ENCODE measurements at places on chromosomes 7 and 10.

DNA sequence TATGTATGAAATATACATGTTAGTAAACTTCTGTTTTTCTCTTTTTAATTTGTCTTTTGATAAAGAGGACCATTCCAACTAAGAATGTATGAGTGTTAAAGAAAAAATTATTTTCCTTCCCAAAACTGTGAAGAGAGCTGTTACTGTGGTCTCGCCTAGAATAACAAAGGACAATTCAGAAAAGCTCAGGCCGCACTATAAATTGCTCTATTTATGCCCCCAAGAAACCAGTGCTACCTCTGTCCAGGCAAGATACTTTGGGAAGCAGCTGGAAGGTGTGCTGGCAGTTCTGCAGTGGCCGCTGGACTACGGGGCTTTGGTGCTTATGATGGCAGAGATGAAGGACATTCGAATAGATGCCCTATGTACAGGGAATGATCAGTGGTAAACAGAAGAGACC, 252.1 kb downstream of the DOCK4 start:
- no peak for DNase-seq

DNA sequence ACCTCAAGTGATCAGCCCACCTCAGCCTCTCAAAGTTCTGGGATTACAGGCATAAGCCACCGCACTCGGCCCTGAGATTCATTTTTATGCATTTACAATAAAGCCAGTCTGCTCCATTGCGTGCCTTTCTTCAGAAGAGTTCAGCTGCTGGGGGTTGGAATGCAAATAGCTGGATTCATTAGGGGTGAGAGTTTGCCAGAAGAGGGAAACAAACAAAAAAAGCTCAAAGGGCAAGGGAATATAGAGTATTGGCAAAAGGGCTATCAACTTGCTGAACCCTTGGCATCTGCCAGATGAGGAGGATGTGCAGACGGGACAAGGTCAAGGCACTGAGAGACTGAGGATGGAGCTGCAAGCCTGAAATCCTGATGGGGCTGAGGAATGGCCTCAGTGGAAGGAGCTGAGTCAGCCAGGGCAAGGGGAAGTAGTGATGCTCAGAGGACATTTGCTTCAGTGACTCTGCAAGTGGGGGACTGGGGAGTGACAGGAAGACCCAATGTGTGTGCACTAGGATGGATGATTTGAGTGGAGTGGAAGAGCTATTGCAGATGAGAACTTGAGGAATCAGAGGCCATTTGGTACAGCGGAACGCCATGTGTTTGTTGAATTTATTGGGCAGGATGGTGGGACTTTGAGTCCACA, 75.0 kb upstream of the ARMC3 start:
- no peak for DNase-seq

DNA sequence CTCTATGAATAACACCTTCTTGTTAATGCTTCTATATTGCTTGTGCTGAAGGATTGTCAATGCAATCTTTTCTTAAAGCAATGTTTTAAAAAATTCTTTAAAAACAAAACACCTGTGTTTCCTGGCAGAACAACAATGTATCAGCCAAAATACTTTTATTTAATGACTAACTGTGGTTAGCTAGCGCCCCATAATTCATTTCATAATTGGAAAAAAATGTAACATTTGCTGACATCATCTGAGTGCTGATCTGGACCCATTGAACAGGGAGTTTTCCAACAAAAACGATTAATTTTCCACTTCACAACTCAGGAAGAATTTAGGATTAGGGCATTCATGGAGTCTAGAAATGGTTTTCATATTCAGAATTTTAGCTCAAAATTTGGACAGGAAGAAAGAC, 137.6 kb upstream of the CDK6 start:
- no peak for DNase-seq

- no peak for DNase-seq
Observed at GRCh38 chr7:116776046-116776445, 86.3 kb upstream of the CAPZA2 start.

DNA sequence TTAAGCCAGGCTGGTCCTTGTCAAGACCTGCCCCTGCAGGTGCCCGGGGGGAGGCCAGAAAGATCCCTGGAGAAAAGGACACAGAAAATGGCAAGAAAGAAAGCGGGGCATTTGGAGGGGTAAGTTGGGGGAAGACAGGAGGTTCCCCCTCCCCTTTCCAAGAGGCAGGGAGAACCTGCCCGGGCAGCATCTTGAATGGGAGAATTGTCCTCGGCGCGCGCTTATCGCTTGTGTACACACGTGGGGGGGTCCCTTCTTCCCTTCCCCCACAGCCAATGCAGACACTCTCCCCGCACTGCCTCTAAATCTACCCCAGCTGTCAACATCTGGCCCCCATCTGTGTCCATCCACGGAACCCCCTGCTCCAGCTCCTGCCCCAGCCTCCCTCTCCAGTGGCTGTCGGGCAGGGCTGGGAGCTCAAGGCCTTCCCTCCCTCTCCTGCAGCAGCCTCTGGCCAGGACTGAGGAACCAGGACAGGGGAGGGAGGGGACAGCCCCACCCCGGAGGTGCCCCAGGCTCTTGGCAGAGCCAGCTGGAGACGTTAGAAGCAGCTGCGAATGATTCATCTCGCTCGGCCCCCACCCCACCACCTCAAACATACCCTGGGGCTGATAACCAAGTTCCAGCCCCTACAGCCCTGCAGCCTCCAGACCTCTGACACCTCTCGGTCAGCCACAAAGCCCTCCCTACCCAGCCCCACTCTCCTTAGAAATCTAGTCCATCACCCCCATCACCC, 25.3 kb downstream of the EPHB4 start:
- DNase-seq = no peak

- DNase-seq = no peak
Observed at GRCh38 chr10:72511459-72511858, 114.4 kb downstream of the MICU1 start.

GRCh38 chr7:92244808-92245486, 767 bp downstream of the KRIT1 start:
- DNase-seq = no peak

DNA sequence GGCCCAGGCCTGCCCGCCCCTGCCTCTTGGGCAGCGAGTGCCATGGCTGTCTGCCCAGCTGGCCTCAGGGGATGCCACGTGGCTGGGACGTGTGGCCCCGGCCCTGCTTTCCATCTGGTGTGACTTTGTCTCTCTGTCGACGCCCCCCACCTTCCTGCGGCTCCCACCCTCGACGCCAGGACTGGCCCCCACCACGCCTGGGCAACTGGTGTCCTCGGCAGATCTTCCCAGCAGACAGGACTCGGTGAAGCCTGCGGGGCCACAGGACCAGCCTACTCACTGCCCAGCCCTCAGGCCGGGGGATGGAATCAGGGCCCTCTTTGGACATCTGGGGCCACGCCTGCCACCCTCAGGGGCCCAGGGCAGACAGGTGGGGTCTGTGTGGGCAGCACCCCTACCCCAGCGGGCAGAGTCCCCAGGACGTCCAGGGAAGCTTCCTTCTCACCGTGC, 55.1 kb downstream of the UNCX start:
- DNase-seq = no peak

DNA sequence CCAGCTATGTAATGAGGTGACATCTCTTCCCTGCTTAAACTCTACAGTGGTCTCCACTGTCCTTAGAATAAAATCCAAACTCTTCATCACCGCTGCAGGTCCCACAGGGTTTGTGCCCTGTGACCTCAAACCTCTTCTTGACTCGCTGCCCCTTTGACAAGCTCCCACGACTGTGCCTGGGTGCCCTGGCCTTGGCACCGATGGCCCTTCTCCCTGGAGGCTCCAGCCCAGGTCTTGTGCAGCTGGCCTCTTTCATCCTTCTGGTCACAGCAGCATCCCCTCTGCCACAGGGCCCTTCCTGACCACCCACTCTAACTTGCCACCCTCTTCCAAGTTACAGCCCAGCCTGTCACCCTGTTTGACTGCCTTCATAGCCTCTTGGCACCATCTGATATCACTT, 108.2 kb downstream of the DLG5 start:
- DNase-seq = no peak

DNA sequence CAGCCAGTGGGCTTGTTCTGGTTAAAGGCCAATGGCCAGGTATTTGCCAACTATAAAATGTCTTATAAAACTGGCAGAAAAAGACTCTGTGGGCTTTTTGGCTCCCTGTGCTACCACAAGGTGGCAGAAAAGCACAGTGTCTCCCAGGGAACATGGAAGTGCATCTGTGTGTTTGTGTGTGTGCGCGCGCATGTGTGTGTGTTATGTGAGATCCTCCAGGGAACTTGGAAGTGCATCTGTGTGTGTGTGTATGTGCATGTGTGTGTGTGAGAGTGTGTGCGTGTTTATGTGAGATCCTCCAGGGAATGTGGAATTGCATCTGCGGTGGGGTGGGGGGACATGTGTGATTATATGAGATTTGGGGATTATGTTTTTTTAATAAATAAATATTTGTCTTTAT, 30.2 kb upstream of the ABI1 start:
- DNase-seq = no peak

GRCh38 chr7:75596727-75597614, 104.9 kb downstream of the SPDYE5 start:
- DNase-seq = no peak

- DNase-seq = no peak
Observed at GRCh38 chr10:62454687-62455397, 80.7 kb downstream of the ZNF365 start.

DNA sequence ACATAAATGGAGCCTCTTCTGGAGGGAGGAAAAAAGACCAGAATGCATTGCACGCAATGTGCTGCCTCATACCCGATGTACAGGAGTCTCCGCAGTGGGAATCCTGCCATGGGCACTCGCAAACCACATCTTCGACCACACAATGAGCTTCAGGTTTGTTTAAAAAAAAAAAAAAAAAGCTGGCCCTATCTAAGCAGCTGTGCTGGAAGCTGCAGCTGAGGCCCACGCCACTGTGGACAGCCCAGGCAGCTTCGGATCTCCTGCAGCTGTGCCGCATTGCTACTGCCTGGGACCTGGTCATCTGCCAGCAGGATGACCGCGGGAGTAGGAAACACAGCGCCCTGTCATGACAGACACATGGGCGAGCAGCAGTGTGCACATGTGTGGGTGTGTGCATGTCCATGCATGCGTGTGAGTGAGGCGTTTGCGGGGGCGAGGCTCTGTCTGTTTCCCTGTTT, 26.0 kb downstream of the EN2 start:
- no peak for DNase-seq

- DNase-seq = no peak
Observed at GRCh38 chr7:44288381-44288685, 37.1 kb downstream of the CAMK2B start.

- DNase-seq = no peak
Observed at GRCh38 chr10:52729271-52730104, 43.1 kb downstream of the MBL2 start.

GRCh38 chr7:83782628-83783027, 133.7 kb upstream of the SEMA3E start:
- no peak for DNase-seq

DNA sequence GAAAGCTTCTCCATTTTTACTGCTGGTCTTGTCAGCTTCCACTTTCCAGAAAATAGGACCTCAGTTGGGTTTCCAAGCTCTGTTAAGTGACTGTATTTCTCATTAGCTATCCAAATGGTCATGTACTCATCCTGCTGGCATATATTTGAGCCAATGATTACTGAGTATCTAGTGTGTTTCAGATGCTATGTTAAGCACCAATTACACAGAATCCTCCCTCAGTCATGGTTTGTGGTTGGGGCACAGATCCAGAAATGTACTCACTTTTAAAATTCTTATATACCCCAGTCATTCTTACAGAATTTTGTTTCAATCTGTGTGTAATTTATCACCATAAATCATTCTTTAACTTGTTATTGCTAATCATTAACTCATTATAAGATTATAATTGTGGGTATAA, 362.3 kb upstream of the MTPN start:
- DNase-seq = no peak

GRCh38 chr7:40288827-40289226, 154.0 kb downstream of the SUGCT start:
- DNase-seq = no peak

- no peak for DNase-seq
Observed at GRCh38 chr7:101241015-101241363, 3.4 kb upstream of the CLDN15 start.

DNA sequence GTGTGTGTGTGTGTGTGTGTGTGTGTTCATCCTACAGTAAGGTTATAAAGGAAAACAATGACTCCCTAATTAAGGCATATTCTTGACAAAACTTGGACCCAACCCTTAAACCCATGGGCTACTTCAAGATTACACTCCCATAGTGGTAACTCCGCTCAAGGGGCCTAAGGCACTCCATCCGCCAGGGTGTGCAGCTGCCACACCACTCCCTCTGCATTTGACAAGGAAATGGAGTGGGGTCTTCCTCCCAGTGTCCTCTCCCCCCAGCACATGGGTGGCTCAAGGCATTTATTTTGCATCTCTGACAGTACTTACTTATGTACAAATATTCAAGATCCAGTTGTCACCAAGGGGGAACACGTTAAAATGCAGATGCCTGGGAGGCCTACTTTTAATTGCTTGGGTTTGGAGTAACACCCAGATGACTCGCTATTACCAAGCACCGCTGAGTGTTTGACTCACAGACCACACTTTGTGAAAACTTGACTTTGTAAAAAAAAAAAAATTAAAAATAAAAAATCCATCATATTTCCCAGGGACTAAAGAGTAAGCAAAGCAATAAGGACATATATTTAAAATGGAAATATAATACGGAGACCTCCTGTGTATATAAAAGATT, 53.0 kb upstream of the AGR3 start:
- DNase-seq = no peak

DNA sequence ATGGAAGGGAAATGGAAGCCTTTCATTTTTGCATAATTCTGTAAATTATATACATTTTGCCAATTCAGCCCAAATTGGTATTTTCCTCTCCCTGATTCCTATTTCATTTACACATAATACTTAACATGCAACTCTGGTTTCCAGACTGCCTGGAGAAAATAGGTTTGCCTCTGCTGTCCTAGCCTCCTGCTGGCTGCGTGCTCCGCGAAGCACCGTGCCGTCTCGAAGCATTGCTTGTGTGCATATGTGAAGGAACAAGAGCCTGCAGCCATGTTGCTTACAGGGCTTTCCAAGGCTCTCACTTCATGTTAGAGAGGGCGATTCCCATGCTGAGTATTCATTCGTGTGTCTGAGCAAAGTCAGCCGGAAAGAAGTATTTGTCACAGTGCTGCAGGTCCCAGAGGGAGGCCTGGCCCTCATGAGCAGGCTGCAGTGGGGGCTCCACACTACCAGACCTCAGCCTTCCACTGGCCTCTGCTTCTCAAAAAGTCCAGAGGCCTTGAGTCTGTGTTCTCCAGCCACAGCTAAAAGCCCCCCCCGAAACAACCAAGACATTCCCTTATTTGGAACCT, 66.5 kb downstream of the CLRN3 start:
- DNase-seq = no peak

DNA sequence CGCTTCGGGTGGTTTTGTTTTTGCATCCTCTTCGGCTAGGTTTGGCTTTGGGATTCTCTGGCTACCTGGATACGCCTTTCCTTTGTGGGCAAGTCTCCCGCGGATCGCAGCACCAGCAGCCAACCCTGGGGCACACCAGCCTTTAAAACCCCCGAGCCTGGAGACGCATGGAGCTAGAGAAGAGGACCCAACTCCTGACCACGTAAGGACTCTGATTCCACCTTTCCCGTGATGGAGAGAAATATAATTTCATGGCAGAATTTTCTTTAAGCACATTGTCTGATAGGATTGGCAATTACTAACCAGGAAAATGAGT, 535.4 kb upstream of the GALNT17 start:
- DNase-seq = no peak

- no peak for DNase-seq
Observed at GRCh38 chr10:84608126-84608525, 279.7 kb downstream of the CCSER2 start.
